Fibroblast of lung (primary cell): ENCODE measurements at places on chromosomes 7 and 10. TPM values are rescaled to one million over a fixed set of nuclear protein-coding genes. Genes with fewer than 3 reads are reported as not detected.

The EVX1 gene
- not detected in 2 replicates for total RNA-seq

The CNPY1 gene
- not detected in 2 replicates for total RNA-seq

DNA sequence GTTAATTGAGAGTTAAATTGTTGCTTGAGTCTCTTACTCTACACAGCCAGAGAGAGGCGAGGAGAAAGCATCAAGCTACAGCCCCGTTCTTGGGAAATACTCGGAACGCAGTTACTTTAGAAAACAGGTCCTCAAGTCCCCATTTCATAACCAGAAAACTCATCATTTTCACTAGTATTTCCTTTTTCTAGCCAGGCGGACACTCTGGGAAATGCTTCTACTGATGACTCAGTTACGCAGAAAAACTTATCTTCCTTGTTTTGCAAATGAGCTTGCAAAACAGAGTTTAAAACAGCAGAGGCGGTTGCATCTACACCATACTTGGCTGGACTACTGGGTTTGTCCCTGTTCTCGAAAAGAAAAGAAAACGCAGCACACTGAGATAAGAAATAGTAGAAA, 111.4 kb upstream of the FGFR2 start:
- DNase-seq: peak; percentile 78

The FAM131B gene
- total RNA-seq: 3.8 and 4.4 TPM in 2 replicates

DNA sequence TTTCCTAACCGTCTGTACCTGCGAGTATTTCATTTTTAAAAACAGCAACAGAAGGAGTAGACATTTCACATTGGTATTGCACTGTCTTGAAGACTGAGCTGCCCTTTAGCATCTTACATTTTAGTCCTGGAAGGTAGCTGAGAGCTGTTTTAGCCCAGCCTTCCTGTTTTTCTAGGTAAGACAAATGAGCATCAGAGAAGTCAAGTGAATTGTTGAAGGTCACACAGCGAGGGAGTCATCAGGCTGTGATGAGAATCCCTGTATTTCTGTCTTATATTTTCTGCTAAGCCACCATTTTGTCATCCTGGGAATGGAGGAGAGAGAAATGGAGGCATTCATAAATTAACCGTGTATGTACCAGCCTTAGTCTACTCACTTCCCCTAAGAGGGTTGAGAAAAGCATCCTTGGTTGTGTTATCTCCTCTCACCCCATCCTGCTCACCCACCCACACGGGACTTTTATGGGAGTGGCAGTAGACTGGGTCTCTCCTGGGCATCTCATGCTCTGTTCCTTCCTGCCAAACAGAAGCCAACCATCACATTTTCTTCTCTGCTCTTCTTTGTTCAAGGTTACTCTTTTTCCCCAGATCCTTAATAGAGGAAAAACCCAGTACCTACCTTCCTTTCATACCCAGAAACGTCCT, 8.5 kb downstream of the RBM20 start:
- no peak for DNase-seq

The NPFFR1 gene
- under 0.01 TPM in 1 of 2 replicates, not detected in the other for total RNA-seq

The PDE1C gene
- 23.4 and 27.6 TPM in 2 replicates for total RNA-seq

The MRC1 gene
- under 0.01 TPM in 1 of 2 replicates, not detected in the other for total RNA-seq

- DNase-seq: no peak
Measured at GRCh38 chr7:93461350-93461749, 113.2 kb downstream of the CALCR start.

DNA sequence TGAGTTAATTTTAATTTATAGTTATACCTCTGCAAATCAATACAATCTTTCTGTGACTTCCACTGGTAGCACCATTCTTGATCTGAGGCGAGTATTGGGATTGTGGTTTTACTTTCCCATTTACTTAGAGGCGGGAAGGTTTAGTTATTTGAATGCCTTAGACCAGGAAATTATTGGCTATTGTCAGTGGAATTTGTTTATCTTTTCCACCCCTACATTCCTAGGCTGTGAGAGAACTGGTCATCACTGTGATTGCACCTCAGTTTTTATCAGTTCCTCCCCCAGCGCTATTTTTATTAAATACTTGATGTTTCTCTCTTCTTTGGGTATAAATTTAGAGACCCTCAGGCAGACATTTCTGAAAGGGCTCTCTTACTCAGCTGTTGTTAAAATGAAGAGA, 29.9 kb downstream of the CDK14 start:
- peak; percentile 43 for DNase-seq

DNA sequence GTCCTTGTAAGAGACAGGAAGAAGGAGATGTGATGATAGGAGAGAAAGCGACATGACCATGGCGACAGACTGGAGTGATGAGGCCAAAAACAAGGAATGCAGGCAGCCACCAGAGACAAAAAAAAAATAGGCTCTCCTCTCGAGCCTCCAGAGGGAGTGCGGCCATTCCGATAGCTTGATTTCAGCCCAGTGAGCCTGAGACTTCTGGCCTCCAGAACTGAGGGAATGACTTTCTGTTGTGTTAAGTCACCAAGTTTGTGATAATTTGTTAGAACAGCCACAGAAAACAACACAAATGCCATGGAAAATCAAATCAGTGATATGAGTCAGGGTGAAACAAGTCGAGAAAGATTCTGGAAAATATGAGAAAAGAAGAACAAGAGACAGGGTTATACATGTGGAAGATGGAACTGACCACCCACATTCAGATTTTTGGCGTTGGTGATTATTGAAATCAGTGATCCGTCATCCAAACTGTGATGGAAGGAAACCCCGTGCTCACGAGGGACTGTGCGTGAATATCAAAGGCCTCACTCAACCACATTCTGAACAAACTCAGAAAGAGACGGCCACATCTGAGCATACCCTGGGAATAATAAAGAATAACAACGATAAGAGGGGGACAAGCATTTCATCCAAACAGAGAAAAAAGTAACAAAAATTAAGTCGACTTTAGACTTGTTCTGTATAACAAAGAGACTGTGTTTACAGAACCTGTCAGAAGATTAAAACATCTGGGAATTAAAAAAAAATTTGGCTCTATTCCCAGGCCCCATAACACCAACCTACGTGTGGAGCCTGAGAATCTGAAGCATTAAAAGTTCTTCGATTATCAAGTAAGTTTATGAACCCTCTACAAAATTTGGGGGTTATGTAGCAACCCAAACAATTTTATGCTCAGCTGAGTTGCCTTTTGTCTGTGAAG, 72.1 kb downstream of the EEPD1 start:
- DNase-seq: peak; percentile 71

The APBB1IP gene
- total RNA-seq: 1.5 and 3.1 TPM in 2 replicates

GRCh38 chr7:158472596-158472995, 115.0 kb downstream of the PTPRN2 start:
- no peak for DNase-seq

The NEBL gene
- total RNA-seq: 0.33 and 1.3 TPM in 2 replicates

DNA sequence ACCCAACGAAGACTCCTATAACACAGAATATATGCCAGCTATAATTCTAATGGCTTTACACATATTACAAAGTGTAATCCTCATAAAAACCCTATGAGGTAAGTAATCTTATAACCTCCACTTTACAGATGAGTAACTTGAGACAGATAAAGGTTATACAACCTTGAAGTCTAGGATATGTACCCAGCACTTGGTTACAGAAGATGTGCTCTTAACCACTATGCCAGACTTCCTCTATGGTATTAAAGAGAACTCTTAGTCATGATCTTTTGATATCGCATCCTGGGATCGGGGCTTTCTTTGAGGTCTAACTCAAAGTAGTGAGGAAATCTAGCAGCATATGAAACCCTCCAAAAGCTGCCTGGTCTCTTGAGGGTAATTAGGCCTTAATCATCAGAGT, 319.2 kb upstream of the LRRN3 start:
- DNase-seq: no peak

The ZNF488 gene
- under 0.01 TPM in 1 of 2 replicates, not detected in the other for total RNA-seq

The AOAH gene
- not detected in 2 replicates for total RNA-seq

GRCh38 chr10:23523251-23523650, 84.4 kb downstream of the OTUD1 start:
- DNase-seq: no peak

The OPN1SW gene
- total RNA-seq: not detected in 2 replicates

GRCh38 chr10:3805791-3806461, 20.9 kb upstream of the KLF6 start:
- peak; percentile 75 for DNase-seq

The LOXL4 gene
- 52.6 and 73.0 TPM in 2 replicates for total RNA-seq

DNA sequence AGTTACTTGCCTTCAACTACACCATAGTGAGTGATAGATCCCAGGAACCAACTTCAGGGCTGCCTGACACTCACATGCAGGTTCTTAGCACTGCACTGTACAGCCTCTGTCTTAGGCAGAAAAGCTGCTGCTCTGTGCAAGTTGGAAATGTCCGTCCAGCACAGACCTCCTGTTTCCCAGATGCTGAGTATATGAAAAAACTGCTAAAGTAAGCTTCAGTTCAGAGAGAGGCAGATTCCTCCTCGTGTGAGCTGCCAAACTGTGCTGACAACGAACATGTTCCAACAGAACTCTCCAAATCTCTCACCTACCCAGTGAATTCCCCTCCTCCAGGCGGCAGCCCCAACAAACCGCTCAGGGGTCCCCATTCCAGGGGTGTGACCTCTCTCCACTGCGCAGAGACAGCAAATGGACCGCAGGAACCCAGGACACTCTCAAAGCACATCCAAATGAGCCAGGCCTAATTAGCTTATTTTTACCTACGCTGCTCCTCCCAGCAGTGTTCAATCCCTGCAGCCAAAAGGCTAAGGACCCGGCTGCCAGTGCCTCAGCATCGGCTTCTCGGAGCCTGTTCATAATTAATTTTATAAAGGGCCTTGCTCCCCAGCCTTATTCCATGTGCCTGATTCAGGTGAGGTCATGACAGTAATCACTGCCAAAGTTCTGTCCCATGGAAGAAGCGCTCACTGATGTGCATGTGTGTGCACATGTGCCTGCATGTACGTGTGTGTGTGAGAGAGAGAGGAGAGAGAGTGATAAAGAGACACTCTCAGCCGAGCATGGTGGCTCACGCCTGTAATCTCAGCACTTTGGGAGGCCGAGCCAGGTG, 159.5 kb upstream of the AUTS2 start:
- no peak for DNase-seq

- DNase-seq: no peak
Measured at GRCh38 chr7:12481722-12482121, 78.1 kb upstream of the VWDE start.
